ENCODE measurements at places on chromosomes 1 and 21.

DNA sequence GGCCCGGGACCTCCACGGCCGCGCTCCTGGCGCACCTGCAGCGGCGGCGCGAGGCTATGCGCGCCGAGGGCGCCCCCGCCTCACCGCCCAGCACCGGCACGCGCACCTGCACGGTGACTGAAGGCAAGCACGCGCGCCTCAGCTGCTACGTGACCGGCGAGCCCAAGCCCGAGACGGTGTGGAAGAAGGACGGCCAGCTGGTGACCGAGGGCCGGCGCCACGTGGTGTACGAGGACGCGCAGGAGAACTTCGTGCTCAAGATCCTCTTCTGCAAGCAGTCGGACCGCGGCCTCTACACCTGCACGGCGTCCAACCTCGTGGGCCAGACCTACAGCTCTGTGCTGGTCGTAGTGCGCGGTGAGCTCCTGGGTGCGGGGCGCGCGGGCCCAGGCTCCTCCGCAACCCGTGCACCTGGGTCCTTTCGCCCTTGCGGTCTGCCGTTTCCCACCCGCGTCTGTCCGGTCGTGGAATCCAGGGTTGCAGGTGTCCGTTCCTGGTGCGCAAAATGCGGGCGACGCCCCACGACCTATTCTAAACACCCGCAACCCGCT is 4.6 kb downstream of the OBSCN start:
- no peak for DNase-seq

DNA sequence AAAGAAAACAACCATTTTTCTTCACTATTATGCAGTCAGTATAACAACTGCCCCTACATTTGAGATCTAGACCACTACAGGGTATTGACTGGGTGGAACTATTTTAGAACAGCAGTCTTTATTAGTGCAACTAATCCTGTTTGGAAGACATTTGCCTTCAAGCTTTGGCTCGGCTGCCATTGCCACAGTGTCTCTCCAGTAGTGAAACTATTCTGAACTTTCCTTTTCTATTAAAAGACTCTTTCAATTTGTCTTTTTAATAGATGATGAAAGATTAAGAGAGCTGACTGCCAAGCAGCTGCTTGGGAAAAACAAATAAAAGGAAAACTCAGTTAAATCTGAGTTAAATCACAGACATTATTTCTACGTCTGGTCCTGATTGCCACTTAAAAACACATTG is 49.3 kb downstream of the LPGAT1 start:
- no peak for DNase-seq

GRCh38 chr1:67675800-67676199 is 9.2 kb upstream of the GADD45A start:
- DNase-seq: no peak

DNA sequence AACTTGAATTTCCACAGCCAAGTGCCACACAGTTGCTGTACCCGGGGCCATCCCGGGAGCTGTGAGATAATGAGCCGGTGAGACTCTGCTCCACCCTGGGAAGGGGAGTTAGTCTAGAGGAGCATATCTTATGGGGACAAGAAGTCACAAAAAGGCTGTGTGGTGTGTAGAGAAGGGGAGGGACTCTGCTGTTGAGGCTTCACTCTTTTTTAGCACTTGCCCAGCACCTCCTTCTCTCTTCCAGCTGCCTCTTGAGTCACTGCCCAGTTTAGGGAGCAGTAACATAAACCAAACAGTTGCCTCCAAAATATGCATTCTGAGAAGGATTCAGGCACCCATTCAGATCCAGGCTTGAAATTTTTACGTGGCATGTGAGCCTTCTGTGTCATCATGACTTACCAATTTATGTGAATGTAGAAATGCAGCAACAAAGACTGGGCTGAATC is 744 bp upstream of the WDR26 start:
- no peak for DNase-seq

DNA sequence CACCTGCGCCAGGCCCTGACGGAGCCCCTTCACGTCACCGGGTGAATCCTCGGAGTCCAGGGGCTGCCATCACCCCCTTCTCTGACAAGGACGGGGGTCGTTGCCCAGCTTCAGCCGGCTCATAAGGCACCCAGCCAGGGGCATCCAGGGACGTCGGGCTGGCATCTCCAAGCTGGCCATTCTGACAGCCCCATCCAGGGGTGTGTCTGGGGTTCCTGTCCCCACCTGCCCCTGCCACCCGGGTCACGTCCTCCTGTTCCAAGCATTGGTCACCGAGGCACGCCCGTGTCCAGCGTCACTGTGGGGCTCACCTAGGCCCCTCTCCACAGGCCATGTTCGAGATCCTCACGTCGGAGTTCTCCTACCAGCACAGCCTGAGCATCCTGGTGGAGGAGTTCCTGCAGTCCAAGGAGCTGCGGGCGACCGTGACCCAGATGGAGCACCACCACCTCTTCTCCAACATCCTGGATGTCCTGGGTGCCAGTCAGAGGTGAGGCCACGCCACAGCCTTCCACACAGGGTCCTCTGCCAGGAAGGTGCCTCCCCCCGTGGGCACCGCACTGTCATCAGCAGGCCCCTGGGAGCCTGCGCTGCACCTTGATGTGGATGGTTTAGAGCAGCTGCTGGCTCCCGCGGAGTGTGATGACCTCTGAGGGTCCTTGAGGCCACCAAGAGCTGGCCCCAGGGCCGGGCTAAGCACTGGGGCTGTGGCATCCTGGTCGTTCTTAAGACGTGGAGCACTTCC is 14.8 kb downstream of the ARHGEF16 start:
- no peak for DNase-seq

DNA sequence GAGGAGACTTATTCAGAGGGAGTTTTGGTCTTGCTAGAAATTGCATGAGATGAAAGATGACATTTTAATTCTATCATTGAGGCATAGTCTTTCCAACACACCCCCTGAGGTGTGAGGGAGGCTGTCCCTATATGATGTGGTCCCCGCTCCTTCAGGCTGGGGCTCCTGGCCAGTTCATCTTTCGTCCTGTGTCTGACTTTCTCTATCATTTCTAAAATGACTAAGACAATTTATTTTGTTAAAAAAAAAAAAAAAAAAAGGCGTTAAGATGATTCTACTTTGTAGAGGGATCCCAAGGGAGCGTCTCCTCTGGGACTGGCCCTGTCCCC is 50.5 kb downstream of the PRKCZ start:
- DNase-seq: no peak

DNA sequence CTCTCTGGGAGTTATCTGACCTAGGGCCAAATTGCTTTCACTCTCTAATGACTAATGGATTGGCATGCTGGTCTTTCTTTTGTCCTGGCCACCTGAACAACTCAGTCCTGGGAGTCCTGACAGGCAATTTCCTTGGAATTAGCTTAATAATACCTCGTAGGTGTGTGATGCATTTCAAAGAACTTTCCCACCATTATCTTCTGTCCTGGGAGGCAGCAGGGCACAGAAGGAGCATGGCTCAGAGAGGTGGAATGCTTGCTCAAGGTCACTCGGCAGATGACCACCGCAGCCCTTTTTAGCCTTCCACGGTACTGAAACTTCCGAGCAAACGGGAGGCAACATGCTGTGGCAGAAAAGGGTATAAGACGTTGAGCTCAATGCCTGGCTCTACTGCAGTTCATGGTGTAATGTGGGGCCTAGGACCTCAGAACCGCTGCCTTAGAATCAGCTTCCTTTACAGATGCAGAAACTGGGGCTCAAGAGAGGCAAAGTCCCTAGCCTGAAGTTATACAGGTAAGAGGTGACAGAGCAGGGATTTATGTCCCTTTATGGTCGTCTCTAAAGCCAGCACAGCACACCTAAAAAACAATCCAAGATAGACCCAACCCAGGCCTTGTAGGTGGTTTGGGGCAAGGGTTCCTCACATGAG is 3.2 kb downstream of the ID3 start:
- no peak for DNase-seq

- no peak for DNase-seq
Measured at GRCh38 chr1:4126251-4126650, 226.2 kb upstream of the C1orf174 start.

- no peak for DNase-seq
Measured at GRCh38 chr1:17706445-17706844, 48.7 kb upstream of the ACTL8 start.

DNA sequence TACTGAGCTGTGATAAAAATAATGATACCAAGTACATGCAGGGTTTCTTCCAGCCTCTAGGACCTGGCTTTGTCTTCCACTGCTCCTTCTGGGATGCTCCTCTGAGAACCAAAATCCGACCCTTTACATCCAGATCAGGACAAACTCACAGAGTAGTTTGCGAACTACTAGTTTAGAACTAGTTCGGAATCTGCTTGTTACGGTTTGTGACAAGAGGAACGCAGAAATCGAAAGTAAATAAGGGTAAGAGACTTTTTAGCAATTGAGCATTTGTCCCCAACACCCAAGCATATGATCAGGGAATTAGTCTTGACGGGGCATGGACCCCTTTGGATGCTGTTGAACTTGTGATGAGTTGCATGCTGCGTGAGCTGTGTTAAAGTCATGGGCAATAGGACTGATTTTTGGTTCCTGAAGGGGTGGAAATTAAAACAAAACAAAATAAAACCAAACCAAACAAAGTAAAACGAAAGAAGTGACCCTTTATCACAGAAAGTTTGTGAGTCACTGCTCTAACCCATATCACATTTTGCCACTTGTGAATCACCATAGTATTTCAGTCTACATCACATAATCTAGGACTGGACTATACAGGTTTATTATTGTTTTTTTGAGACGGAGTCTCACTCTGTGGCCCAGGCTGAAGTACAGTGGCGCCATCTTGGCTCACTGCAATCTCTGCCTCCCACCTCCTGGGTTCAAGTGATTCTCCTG is 35.7 kb upstream of the ERRFI1 start:
- DNase-seq: no peak

DNA sequence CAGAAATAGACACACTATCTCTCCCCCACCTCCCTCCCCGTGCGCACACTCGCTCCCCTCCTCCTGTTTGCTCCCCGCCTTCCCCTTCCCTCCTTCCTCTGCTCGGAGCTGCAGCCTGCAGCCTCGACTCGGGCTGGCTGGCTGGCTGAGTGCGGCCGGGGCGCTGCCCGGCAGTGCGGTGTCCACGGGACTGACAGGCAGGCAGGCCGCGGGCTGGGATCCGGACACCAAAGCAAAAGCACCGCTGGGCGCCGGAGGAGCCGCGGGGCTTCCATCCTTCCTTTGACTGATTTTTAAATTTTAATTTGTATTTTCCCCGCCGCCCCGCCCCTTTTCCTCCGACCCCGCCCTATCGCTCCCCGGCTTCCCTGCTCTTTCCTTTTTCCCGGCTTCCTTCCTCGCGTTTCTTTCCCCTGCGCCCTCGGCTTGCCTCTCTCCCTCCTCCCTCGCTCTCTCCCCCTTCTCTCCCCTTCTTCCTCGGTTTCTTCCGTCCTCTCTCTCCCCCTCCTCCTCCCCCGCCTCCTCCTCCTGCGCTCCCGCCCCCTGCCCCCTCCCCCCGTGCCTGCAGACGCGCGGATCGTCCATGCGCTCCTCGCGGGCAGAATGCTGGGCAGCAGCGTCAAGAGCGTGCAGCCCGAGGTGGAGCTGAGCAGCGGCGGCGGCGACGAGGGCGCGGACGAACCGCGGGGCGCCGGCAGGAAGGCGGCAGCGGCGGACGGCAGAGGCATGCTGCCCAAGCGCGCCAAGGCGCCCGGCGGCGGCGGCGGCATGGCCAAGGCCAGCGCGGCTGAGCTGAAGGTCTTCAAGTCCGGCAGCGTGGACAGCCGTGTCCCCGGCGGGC is 109.4 kb downstream of the NAV1 start:
- no peak for DNase-seq

- DNase-seq: no peak
Measured at GRCh38 chr1:44112486-44112885, 6.1 kb upstream of the KLF17 start.

- no peak for DNase-seq
Measured at GRCh38 chr1:175274368-175274767, 81.8 kb upstream of the KIAA0040 start.

DNA sequence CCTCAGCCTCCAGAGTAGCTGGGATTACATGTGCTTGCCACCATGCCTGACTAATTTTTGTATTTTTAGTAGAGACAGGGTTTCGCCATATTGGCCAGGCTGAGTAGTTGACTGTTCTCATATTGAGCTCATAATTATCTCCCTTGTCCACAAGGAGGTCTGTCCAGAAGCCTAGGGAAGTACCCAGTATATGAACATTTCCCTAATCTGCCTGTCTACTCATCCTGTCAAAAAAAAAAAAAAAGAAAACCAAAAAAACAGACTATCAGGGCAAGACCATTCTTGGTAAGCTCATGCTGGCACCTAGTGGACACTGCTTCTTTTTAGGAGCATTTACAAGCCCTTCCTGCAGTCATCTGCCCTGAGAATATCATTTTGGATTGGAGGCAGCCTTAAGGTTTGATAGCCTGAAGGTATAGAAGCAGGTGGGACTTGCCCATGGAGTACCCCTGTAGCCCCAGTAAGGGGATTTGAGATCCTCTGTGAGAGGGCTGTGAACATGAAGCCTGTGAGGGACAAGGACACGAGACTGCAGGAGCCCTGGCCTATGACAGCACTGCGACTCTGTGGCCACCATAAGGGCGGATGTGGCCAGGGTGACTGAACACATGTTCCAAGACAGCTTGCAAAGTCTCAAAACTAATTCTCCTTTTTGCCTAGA is 10.8 kb upstream of the DUSP12 start:
- DNase-seq: peak; percentile 29
